Stimulated activated CD8-positive, alpha-beta memory T cell treated with anti-CD3 and anti-CD28 coated beads, Interleukin-7, amount 100 ng/mL, for 48 hours (primary cell): ENCODE measurements at places on chromosomes 4 and X.
A peak's percentile ranks its signal among the peaks of the same experiment; 100 is the strongest.

DNA sequence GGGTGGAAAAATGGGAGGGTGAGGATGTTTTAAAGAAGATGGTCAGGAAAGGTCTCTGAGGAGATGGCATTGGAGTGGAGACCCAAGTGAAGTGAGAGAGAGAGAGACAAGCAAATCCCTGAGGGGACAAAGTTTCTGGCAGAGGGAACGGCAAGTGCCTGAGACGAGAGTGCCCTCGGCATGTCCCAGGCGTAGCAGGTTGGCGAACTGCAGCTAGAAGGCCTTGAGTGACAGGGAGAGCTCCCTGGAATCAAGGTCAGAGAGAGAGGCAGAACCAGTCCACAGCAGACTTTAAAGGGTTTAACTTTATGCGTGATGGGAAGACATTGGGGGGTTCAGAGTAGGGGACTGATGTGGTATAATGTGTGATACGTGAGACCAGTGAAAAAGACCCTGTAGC is 150.2 kb upstream of the HAND2 start:
- no peak for DNase-seq

GRCh38 chr4:77385124-77385969 is 220.3 kb upstream of the CXCL13 start:
- DNase-seq = peak; percentile 3

- DNase-seq = no peak
Measured at GRCh38 chr4:62627141-62627540, 1427.0 kb downstream of the ADGRL3 start.

- no peak for DNase-seq
Measured at GRCh38 chrX:118066867-118067515, 49.6 kb downstream of the KLHL13 start.

DNA sequence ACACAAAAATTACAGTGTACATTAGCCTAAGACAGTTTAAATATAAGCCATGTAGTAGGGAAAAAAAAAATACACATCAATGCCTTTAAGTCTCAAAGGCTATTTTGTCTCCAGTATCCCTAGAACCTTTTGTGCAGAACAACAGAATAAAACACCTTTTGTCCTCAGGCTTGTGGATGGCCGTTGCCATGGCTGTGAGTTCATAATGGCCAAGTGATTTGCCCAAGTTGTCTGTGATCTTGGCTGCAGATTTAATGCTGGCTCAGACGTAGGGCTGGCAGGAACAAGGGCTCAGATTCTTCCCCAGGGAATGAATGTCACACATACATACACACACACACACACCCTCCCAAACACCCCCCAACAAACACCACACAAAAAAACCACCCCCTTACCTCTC is 25.3 kb downstream of the GPM6B start:
- DNase-seq = no peak

DNA sequence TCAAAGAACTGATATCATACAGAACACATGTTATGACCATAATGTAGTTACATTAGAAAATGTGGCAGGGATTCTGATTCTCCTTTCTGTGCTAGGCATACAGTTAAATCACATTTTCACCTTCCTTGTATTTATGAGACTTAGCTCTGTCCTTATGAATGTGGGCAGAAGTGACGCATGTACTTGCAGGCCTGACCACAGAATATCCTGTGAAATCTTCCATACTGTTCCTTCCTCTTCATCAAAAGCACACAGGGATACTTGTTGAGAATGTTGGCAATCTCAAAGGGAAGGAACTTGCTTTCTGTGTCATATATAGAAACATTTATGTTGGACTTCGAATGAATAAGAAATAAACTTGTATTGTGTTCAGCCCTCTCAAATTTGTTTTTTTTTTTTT is 17.2 kb upstream of the MYOZ2 start:
- DNase-seq = no peak

DNA sequence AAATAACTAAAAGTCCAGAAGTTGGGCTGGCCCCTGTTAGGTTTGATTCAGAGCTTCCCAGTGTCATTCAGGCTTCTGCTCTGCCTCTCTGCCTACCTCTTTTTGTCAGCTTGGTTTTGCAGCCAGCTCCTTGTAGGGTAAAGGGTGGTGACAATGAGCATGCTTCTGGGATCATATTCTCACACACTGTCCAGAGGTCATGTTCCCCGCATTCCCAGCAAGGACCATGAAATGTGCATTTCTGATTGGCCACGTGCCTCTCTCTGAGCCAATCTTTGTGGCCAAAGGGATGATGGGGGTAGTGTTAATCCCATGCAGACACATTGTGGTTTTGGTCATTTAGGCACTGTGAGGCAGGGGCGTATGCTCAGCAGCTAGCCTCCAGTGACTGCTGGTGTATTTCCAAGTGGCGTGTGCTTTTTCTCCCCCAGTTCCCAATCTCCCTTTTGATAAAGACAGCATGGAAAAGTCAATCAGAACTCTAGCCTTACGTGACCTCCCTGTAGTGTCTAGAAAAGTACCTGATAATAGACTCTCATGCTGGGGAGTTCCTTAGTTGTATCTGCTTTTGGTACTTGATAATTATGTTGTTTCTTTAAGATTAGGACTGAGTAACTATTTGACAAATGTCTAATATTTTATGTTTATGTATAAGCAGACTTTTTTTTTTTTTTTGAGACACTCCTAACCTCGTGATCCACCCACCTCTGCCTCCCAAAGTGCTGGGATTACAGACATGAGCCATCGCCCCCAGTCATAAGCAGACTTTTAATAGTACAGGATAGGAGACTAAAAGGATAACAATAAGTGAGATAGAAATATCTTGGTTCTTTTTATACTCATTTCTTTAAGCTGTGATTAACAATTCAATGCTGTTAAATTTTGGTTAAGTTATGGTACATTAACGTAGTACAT is 57.8 kb downstream of the KIAA0232 start:
- no peak for DNase-seq

DNA sequence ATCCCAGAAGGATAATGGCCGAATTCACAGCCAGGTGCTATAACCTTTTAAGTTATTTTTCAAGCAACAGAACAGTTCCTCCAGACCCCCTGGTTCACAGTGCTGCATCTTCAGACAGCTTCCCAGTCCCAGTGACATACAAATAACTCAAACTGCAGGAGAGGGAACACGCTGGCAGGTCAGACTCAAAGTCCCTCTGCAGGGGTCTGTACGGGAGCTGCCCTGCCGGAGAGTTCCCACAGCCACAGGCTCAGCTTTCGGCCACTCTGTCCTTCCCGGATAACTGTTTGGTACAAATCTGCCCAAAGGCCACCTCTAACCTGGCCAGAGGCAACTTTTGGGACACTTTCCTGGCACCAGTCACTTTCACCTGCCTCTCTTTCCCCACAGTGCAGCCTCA is 230.2 kb downstream of the AFAP1 start:
- no peak for DNase-seq

DNA sequence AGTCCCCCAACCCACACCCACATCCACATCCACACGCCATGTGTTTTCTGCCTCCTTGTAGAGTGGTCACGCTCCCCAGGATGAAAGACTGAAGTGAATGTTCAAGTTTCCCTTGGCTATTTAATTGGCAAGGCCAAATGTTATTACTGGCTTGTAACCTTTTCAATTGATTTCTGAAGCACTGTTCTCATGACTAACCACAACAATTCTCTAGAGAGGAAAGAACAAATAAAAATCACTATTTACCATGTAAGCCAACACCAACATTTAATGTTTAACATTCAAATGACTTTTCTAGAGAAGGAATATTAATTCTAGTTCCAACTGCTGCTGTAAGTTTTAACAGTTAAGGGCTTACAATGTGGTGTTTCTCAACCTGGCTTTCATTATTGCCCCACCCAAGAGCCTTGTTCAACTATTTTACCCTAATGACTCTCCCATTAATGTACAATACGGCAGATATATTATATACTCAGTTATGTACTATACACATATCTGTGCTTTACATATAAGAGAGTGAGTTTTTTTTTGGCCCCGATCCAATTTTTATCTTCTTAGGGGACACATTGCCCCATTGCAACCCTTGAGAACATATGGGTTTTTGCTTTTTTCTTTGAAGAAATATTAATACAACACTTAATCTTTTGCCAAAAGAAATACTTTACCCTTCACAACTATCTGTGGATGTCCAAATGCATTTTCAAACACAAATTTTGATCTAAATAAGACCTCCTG is 46.5 kb downstream of the RELL1 start:
- no peak for DNase-seq

- DNase-seq = no peak
Measured at GRCh38 chrX:106718709-106719108, 7.8 kb upstream of the RNF128 start.

GRCh38 chr4:76979236-76979635 is 29.7 kb downstream of the SEPTIN11 start:
- DNase-seq = no peak

DNA sequence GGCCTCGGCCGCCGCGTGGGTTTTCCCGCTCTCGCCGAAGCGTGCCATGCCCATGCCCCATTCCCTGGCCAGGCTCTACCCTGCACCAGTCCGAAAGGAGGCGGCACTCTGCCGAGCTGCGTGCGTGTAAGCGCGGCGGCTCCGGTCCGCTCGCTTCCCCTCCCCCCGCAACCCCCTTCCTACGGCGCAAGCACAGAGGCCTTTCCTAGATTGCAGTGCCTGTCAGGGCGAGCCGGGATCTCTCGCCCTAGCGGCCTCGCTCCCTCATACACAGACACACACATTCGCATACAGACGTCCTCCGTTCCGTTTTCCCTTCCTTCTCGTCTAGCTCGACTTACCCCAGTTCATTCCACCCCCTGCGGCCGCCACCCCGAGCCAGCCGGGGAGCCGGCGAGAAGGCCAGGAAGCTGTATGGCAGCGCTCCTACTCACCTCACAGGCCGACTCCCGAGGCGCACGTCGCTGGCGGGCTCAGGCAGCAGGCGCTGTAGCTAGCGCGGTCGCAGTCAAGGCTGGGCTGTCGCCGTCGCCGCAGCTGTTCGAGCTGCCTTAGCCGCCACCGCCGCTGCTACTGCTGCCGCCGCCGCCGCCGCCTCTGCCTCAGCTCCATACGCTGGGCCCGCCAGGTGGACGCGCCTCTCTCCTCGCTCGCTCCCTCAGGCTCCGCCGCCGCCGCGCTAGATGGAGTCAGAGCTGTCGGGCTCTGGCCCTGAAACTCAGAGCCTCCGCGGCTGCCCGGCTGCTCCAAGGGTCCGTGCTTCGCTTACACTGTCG is 615 bp downstream of the NEXMIF start:
- DNase-seq = no peak

GRCh38 chrX:8873102-8873501 is 71.9 kb upstream of the FAM9A start:
- no peak for DNase-seq

- no peak for DNase-seq
Measured at GRCh38 chr4:139858436-139859205, 193.0 kb downstream of the MGST2 start.

GRCh38 chrX:101190736-101191135 is 28.9 kb upstream of the DRP2 start:
- DNase-seq = no peak

- DNase-seq = no peak
Measured at GRCh38 chrX:138128027-138128671, 562.2 kb downstream of the ZIC3 start.

DNA sequence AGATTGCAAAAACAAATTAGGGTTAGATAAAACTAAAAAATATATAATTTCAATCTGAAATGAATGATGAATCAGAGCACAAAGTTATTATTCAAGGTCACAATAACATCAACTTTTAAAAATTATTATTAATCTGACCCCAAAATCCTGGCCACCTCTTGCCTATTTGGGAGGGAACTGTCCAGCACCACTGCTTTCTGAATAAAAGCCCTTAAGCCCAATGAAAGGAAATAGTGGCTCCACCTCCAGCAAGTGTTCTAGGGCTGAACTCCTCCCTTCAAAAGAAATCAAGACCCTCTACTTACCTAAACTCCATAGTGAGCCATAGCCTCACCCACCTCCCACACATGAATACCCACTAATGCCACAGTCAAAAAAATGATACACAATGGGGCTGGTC is 208.2 kb downstream of the PARM1 start:
- DNase-seq = no peak

- DNase-seq = no peak
Measured at GRCh38 chr4:152734699-152735050, 44.9 kb downstream of the TIGD4 start.

DNA sequence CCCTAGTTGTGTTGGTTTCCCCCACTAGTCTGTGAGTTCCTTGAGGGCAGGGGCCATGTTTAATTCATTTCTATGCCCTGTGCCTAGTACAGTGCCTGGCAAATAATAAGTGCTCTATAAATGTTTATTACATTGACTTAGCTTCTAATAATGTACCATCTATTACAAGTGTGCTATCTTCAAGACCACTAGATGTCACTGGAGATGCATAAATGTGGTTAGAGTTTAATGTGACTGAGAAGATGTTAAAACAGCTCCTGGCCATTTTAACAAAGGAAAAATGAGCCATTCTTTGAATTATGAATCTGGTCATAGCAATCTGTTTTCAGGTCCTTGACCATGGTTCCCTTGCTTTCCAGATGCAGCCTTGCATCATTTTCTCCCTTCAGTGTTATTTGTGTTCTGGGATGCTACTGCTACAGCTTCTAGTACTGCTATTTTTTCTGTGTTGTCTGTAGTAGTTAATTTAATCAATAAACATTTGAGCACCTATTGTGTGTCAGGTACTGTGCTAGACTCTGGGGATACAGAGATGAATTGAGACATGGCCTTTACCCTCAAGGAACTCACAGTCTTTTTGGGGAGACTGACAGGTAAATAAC is 43.2 kb downstream of the SLC9A6 start:
- DNase-seq = no peak

GRCh38 chrX:22313766-22314165 is 41.1 kb downstream of the CBLL2 start:
- DNase-seq = no peak

- DNase-seq = no peak
Measured at GRCh38 chrX:149858592-149858991, 22.4 kb upstream of the MAGEA8 start.

DNA sequence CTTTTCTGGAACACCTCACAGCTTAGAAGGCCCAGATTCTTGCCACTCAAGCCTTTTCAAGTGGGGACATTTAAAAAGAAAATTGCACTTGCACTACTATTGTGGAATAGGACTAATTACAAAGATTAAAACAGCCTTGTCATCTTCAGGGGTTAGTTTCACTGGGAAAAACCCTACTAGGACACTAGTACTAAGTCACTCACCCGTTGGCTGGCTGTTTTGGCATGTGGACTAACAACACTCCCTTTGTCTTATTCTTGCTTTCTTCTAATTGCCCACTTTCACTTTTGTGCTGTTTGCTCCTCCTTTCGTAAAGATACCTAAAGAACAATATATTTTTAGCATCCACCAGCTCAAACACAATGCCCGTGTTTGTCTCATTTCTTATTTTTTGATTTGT is 200.9 kb upstream of the MID1 start:
- no peak for DNase-seq

GRCh38 chrX:26954029-26954428 is 509.1 kb downstream of the PPP4R3C start:
- DNase-seq = no peak
